ENCODE measurements at places on chromosomes 11 and 22. TPM values are rescaled to one million over a fixed set of nuclear protein-coding genes. Genes with fewer than 3 reads are reported as not detected.

DNA sequence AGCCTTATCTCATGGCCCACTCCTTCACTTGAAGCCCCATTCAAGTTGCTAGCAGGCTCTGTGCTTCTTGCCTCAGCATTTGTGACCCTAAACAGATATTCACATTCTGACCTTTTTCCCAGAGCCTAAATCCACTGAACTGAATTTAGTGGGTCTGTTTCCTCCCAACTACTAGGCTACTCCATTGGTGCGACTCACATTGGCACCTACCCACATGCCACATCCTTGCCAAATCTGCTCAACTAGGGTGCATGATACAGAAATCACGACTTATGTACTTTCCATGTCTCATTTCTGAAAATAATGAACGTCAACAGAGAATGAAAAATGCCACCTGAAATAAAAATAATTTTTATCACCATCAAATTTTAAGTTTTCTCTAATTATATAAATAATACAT lies 8.4 kb upstream of the MMP12 start:
- no peak for DNase-seq

- DNase-seq, result no peak
Observed at GRCh38 chr22:38867124-38867455, 4.9 kb downstream of the CBX6 start.

LMO2 gene
- polyA plus RNA-seq, result not detected

DNA sequence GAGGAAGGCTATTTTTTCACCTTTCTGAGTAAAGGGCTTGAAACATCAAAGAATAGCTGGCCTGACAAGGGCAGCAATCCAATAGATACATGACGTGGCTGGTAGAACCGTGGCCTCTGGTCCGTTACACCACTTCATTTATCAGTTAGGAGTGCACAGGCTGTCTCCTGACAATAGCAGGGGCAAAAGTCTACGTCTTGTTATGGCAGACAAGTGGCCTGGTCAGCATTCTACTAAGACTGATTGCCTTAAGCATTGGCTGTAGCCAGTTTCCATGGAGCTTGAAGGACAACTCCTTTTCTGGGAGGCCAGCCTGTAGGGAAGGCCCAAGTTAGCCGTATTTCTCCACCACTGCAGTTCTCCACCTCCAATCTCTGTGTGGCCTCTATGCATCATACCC lies 9.2 kb upstream of the GDPD4 start:
- no peak for DNase-seq

Measured in IMR-90 (cell line).